A673 (cell line): ENCODE measurements at places on chromosomes 3 and 15.

- DNase-seq, result no peak
Observed at GRCh38 chr15:98123297-98123696, 162.8 kb downstream of the ARRDC4 start.

DNA sequence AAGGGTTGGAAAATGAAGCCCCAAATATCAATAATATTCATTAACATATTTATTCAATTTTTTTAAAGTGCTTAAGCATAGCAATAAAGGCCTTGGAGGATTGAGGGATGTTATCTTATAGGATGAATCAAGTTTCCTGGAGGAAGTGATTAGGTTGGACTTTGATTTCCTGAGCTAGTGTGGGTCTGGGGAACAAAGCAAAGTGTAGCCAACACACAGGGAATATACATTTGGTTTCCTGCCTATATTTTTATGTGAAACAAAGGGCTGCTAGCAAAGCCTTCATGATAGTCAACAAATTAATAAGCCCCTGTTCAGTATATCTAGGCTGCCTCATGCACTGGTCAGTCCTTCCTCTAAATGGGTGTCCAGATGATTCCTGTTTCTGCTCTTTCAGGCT lies 261.1 kb upstream of the IL12A start:
- no peak for DNase-seq

DNA sequence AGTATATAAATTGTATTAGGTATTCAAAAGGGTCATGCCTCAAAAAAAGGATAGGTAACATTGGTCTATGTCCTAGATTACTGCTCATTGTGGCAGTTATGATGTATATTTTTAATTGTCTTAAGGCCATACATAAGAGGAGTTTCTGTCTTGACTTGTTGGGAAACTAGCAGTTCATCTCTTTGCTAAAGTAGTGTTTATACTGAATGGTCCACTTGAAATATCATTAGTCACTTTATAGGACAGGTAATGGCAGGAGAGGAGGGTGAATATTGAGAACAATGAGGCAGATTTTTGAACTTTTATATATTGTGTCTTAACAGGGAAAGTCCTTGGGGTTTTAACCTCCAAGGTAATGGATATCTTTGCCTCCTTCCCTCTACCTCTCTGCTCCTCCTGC lies 58.4 kb downstream of the TP63 start:
- no peak for DNase-seq

GRCh38 chr3:143283432-143284128 lies 164.0 kb downstream of the CHST2 start:
- no peak for DNase-seq

- no peak for DNase-seq
Observed at GRCh38 chr3:130528120-130528519, 11.1 kb downstream of the COL6A6 start.

DNA sequence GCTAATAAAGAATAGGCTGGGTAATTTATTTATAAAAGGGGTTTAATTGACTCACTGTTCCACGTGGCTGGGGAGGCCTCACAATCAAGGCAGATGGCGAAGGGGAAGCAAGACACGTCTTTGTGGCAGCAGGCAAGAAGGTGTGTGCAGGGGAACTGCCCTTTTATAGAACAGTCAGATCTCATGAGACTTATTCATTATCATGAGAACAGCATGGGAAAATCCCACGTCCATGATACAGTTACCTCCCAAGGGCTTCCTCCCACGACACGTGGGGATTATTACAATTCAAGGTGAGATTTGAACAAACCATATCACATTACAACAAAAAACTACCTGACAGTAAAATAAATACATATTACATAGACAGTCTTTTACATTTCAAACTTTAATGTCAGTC lies 414.9 kb downstream of the NAALADL2 start:
- no peak for DNase-seq

- no peak for DNase-seq
Observed at GRCh38 chr15:85539491-85539890, 159.1 kb downstream of the AKAP13 start.

DNA sequence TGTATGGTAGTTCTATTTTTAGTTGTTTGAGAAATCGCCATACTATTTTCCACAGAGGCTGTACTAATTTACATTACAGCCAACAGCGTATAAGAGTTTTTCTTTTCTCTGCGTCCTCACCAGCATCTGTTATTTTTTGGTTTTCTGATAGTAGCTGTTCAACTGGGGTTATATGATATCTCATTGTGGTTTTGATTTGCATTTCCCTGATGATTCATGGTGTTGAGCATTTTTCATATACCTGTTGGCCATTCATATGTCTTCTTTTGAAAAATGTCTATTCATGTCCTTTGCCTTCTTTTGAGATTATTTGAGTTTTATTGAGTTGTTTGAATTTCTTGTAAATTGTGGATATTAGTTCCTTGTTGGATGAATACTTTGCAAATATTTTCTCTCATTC lies 114.6 kb downstream of the LRRK1 start:
- no peak for DNase-seq

- no peak for DNase-seq
Observed at GRCh38 chr15:62447742-62448141, 282.7 kb upstream of the C2CD4B start.

DNA sequence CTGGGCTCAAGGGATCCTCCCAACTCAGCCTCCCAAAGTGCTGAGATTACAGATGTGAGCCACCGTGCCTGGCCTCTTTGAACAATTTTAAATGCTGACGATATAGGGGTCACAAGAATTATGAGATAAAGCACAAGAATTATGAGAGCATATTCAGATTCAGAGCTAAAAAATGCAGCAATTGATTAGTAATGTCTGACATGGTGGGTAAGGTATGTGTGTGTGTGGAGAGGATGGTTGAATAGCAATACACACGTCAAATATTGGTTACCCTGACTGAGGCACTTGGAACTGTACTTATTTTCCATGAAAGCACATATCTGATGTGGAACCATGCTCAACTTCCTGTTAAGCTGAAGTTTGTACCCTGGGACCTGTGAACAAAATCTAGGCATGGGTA lies 115.6 kb downstream of the EOMES start:
- no peak for DNase-seq

- no peak for DNase-seq
Observed at GRCh38 chr15:100373120-100373896, 31.5 kb upstream of the ADAMTS17 start.

GRCh38 chr15:42343596-42344232 lies 15.6 kb upstream of the CAPN3 start:
- no peak for DNase-seq

DNA sequence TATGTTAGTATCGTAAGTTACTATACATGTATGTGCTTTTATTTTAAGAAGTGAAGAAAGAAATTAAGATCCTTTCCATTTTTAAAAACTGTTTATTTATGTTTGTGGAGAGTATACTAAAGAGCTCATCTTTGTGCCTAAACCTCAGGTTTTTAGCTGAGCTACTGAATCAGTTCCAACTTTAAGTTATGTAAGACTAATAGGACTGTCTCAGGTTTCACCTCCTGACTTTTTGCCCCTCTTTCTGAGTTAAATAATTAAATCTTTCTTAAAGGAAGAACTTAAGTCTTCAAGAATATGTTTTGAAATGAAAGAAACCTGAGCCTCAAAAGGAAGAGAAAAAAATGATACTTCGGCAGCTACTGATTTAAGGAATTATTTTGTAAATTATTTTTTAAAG lies 2.6 kb downstream of the SLMAP start:
- no peak for DNase-seq

GRCh38 chr3:127588806-127589577 lies 1.5 kb downstream of the TPRA1 start:
- DNase-seq, result no peak

DNA sequence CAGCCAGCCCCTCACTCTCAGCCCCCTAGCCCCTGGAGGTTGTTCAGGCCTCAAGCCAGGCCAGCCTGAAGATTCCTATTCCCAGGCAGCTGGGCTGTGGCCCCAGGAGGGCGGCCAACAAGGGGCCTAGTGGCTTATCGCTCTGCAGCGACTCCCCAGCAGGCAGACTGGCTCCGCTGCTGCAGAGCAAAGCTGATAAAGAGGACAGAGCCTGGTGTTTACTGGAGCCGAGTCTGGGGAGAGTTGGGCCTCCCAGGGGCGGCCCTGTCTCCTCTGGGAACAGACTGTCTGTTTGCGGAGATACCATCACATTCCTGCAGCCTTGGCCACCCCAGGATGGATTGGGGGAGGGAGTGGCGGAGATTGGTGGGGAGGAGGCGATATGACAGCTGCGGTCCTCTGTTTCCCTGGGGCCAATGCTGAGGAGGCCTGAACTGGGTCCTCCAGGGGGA lies 22.4 kb upstream of the SMAD6 start:
- DNase-seq, result no peak

GRCh38 chr3:71930056-71930991 lies 145.4 kb upstream of the PROK2 start:
- DNase-seq, result peak; percentile 3

DNA sequence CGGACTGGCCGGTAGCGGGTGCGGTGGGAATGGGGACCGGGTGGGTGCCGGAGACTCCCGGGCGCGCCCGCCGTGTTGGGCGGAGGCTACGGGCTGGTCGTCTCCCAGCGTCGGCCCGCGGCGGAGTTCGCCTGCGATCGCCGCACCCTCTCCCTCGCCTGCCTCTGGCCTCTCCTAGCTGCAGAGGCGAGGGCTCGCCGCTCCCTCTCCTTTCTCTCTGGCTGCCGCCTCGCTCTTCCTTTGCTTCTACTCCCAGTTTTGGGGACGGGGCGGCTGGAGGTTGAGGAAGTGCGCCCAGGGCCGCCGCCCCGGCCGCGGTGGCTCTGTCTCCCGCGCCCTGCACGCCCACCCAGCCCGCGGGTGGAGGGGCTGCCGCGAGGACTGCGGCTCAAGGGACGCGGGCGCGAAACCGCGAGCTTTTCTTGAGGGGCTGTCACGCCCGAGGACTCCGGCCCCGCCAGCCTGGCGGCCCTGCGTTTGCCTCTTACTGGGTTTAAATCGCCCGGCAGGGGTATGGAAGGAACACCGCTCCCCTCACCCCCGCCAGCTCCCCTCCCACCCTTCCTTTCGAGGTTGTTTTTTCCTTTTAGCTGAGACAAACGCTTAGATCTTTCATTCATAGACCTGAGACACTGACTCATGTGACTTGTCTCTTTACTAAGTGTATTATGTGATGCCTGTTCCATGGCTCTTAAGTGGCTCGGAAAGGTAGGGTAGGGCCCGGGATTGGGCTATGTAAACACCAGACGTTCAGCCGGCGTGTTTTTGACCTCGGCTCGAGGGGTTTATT lies 654 bp downstream of the PIK3CA start:
- DNase-seq, result peak; percentile 63

- no peak for DNase-seq
Observed at GRCh38 chr15:29852201-29852600, 29.9 kb upstream of the TJP1 start.

DNA sequence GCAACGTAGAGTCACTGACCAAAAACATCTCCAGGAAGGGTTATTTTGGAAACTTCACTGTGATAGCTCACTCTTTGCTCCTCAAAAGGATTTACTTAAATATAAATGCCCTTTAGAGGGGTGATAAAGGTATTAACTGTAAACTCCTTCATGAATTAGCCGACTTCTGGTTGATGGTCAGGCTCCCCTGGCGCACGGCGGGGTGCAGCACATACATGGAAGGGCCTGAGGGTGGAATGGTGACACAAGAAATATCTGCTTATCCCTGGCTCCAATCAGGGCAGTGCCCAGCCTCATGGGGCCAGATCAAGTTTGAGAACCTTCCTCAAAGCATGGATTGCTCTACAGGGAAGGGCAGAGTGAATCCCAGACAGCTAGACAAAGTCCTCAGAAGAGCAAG lies 116.5 kb downstream of the IGF2BP2 start:
- no peak for DNase-seq

DNA sequence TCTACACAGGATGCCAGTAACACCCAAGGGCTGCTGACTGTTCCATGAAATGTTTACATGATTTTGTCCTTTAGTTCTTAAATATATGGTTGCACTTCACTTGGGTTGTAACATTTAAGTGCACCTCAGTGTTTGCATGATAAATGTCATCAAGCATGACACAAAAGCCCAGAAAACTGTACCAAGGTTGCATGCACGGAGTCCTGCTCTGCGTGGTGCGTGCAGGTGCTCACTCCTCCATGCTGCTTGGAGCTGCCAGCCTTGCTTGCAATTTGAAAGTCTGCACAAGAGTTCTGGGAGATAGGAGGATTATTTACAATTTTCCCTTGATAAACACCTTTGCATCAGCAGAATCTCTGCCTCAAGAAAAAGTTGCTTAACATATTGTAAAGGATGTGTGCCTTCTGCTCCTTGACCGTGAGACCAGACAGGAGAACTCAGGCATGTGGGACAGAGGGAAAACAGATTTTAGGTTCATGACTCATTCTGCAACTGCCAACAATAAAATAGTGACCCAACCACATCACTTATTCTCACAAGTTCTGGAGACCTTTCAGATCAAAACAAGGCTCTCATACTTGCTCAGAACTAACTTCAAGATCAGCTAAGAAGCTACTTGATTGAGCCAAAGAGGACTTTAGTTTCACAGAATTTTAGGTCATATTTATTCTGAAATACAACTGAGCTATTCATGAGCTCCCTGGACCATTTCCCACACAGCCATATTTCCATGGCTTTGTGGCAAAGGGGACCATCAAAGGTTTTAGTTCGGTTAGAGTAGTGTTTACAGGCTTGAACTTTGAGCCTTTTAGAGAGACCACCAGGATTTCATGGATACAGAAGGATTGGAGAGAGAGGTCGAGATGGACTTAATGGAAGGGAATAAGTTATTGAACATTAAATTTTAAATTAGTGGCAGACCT lies 128.4 kb upstream of the ZBED2 start:
- DNase-seq, result no peak

DNA sequence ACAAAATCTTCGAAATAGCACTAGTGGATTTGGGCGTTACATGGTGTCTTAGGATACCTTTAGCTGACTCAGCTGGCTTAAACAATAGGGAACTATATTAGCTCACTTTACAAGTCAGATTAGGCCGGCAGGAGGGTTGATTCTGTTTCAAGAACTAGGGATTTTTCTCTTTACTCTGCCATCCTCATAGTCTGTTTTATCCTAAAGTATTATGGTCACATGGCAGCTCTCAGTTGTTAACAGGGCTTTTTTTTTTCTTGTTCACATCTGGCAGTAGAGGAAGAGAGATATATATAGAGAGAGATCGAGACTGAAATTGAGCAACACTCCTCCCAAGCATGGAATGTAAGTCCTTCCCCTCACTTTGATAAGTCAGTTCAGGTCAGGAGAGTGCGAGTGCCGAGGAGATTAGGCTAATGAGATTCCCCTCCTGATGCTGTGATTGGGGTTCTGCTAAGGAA lies 32.9 kb downstream of the CHP1 start:
- DNase-seq, result peak; percentile 26

GRCh38 chr3:111278959-111279358 lies 207.3 kb downstream of the NECTIN3 start:
- no peak for DNase-seq

DNA sequence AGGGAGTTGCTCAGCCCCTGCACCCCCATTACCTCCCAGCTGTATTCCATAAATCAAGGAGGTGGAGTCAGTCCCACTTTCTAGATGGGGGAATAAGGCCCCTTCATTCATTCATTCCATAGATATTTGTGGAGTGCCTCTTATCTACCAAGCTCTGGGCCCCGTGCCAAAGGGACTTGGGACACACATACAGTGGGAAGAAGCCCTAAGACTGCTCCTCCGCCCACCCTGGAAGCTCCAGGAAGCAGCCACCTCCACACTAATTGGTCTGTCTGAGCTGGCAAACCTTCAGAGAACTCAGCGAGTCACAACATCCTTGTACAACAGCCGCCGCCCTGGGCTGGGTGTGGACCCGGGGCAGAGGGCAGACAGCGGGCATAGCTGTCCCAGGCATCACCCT lies 6.4 kb downstream of the STRA6 start:
- DNase-seq, result peak; percentile 90

- no peak for DNase-seq
Observed at GRCh38 chr15:66389098-66389858, 2.6 kb downstream of the MAP2K1 start.

GRCh38 chr3:126212620-126213378 lies 32.4 kb upstream of the ALDH1L1 start:
- peak; percentile 60 for DNase-seq
